Fibroblast of the conjunctiva (primary cell): ENCODE measurements at places on chromosomes 13 and 19.

DNA sequence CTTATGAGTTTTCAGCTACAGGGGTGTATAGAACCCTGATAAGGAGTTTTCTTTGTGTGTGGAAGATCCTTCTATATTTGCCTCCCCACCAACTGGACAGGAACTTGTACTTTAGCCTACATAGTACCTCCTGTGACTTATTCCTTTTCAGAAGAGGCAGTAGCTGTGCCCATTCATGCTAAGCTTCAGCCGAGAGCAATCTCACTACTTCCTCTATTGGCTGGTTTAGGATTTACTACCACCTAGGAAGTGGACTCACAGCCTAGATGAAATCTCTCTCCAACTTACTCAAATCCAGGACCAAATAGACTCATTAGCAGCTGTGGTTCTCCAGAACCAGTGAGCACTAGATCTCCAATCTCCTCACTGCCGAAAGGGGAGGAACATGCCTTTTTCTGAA, 2.3 kb upstream of the REX1BD start:
- no peak for DNase-seq

DNA sequence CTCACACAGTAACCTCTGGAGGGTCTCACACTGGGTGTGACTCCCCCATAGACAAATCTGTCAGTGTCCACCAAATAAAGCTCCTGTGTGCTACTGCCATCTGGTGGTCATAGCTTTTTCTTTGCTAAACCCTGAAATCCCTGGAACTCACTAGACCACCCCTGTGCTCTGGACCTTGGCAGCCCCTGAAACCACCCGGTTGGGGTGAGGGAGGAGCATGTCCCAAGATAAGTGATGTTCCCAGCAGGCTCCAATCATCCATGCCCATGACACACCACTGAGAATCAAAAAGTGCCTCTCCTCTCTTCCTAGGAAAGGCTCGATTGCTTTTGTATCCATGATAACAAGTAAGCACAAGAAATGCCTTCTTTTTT, 6.5 kb upstream of the HSD17B14 start:
- no peak for DNase-seq

- DNase-seq, result no peak
Measured at GRCh38 chr19:49150944-49151243, 4.3 kb downstream of the HRC start.

DNA sequence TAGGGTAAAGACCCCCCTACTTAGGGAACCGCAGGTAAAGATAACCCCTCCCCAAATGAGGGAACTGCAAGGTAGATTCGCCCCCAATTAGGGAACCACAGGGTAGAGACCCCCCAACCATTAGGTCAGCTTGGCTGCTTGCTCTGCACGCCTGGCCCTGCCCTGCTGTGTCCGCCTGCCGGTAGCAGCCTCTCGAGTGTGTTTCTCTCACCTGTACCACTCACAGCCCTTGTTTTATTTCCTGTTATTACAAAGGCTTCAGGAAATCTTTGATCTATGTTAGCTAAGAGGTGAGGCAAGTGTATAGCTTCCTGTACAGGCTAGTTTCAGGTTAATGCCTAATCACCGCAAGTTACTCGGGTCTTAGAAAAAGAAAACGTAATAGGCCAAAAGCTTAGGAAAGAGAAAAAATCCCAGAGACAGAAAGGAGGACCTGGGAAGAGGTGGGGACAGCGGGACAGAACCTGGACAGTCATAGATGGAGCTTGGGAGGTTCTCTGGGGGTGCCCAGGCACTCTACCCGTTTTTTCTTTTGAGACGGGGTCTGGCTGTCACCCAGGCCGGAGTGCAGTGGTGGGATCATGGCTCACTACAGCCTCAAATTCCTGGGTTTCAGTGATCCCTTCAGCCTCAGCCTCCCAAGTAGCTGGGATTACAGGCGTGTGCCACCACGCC, 23.1 kb upstream of the EIF3G start:
- DNase-seq, result no peak

- no peak for DNase-seq
Measured at GRCh38 chr13:42047561-42048341, 697 bp upstream of the DGKH start.
